Naive B cell (primary cell): ENCODE measurements at places on chromosomes 2 and 18.
A peak's percentile ranks its signal among the peaks of the same experiment; 100 is the strongest.

GRCh38 chr2:234796045-234796591 is 155.7 kb upstream of the SH3BP4 start:
- no peak for DNase-seq

DNA sequence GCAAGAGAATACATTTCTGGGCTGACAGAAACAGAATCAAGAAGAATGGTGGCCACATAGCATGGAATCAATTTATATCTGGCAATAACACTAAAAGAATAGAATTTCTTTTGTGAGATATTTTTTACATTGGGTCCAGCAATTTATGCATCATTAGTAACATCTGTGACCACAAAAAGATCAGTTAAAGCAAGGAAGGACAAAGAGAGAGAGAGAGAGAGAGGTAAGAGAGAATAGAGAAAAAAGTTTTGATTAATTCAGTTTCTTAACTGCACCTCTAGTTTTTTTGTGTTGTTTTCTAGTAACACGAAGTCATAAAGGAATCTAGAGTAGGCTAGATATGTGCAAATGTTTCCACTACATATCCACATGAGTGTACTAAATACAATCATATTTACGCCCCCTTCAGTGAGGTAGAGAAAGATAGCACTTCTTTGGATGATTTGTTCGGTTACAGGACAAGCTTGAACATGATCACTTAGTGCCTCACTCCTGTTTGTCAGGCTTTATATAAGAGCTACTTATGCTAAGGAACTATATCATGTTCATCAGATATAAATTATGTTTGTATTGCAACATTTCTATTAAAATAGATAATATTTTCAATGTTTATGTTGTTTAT is 247.4 kb upstream of the COL3A1 start:
- no peak for DNase-seq

DNA sequence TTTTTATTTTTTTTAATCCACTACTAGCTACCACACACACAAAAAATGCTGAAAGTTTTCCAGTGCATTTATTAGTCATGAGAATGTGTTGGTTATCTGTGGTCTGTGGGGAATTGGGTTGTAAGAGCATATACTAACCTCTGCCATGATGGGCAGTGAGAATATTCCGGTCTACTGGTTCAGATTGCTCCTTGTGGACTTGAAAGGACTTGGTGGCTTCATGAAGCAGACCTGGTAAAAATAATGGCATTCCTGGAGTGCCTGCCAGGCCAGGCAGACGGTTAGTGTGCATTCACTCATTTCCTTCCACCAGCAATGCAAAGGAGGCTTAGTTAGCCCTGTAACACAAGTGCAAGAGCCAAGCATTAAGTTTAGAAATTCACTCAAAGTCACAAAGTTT is 150.8 kb downstream of the THSD7B start:
- DNase-seq, result no peak

- no peak for DNase-seq
These were observed 8.7 kb downstream of the FAM178B start for GRCh38 chr2:96977631-96978195.

DNA sequence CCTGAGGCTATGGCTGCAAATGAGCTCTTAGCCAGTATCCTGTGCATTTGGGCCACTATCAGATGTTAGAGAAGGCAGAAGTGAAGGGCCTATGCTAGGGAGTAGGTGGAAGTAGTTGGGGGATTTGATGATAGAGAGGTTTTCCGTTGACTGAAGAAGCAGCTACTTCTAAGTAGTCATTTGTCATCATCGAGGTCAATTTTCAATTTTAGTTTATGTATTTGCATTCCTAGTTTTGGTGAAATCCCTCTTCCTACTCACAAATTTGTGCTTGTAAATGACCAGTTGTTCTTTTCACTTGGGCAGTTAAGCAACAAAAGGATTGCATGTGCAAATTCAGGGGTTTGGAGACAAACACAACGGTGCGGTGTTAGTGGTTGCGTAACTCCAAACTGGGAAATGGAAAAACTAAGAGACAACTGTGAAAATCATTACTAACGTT is 48.5 kb upstream of the PELI1 start:
- no peak for DNase-seq

GRCh38 chr2:26018184-26019055 is 15.5 kb upstream of the RAB10 start:
- no peak for DNase-seq

DNA sequence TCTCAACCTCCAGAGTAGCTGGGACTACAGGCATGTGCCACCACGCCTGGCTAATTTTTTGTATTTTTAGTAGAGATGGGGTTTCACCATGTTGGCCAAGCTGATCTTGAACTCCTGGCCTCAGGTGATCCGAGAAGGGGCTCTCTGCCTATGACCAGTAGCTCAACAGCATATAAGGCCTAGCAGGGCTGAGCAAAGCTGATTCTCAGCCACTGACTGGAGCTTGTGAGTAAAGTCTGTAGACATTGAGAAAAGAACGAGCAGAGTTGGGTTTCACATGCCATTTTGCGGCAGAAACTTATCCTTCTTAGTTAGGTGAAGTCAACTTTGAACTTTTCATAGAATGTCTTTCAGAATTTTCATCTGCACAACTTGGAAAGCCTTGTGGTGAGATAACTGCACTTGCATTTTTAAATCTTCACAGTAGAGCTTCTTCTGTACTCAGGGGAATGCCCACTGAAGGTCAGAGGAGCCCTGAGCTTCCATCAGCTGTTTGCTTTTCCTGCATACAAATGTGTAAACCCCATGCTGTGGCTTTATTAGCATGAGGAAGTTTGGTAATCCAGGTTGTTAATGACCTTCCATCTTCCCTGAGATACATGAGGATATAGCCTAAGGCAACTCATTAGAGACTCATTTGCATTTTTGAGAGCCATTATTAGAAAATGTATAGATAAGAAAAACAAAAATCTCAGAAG is 602.4 kb downstream of the METTL4 start:
- no peak for DNase-seq

- no peak for DNase-seq
These were observed 306.5 kb upstream of the TNP1 start for GRCh38 chr2:217166241-217166850.

DNA sequence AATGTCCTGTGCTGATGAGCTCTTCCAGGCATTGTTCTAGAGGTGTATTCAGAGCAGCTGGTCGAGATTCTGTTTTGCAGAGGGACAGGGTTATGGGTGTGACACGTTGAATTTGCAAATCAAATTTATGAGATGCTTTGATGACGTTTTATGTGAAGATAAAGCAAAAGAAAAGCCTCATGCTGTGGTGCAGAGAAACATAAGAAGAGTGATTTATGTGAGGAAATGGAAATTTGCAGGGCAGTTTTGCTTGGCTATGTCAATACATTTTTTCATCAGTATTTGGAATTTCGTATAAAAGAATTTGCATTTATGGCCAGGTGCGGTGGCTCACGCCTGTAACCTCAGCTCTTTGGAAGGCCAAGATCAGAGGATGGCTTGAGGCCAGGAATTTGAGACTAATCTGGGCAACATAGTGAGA is 36.4 kb downstream of the TSN start:
- no peak for DNase-seq

DNA sequence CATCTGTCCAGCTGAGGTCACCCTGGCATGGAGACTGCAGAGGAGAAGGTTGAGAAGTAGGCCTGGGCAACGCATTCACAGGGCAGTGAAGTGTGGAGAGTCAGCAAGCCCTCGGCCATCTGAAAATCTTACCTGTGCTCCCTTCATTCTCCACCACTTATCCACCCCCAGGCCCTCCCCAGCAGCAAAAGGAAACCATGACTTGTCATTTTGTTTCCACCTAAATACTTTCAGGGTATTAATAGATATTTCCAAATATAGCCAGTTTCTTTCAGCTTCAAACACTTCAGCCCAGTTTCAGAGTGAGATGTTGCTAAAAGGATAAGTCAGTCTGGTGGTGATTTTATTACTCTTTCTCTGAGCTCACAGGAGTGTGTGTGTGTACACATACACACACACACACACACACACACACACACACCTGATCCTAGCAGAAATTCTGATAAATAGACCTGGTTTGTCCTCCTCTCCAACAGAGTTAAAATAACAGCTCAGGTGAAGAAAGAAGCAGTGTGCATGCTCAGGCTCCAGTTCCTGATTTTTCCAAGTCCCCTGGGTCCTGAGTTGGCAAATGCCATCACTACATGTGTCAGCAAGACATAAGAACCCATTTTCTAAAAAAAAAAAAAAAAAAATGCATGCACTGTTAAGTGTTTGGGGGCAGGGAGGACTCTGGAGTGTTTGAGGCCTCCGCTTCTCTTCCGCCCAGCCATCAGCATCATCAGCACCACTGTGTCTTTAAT is 82.8 kb downstream of the LOXHD1 start:
- no peak for DNase-seq

- no peak for DNase-seq
These were observed 7.6 kb downstream of the WDR35 start for GRCh38 chr2:19982268-19982667.

- peak; percentile 46 for DNase-seq
These were observed 1.3 kb downstream of the VWA3B start for GRCh38 chr2:98088261-98088660.

GRCh38 chr18:3333056-3333720 is 71.3 kb downstream of the MYL12B start:
- no peak for DNase-seq

DNA sequence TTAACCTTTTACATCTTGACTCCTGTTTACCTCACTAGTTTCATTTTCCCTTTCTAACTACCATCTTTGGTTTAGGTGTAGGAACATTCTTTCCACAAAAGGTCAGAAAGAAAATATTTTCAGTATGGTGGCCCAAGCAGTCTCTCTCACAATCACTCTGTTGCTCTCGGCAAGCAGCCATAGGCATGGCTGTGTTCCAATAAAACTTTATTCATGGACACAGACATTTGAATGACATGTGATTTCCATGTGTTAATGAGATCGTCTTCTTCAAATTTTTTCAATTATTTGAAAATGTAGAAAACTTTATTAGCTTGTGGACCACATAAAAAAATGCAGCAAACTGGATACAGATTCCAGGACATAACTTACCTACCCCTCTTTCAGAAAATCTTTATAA is 109.7 kb upstream of the CNTNAP5 start:
- DNase-seq, result no peak

GRCh38 chr2:227684258-227684657 is 17.7 kb downstream of the SCYGR5 start:
- no peak for DNase-seq

- DNase-seq, result no peak
These were observed 247.5 kb downstream of the NBAS start for GRCh38 chr2:15313657-15314056.

- no peak for DNase-seq
These were observed 67.1 kb downstream of the ANTXR1 start for GRCh38 chr2:69080071-69080470.

- DNase-seq, result no peak
These were observed 335.6 kb downstream of the CYRIA start for GRCh38 chr2:16330012-16330411.
